ENCODE measurements at places on chromosomes 1 and 21.

- no peak for DNase-seq
These were observed 16.1 kb downstream of the SSU72 start for GRCh38 chr1:1558591-1558990.

- DNase-seq = no peak
These were observed 34.1 kb upstream of the BTG3 start for GRCh38 chr21:17646790-17647189.

DNA sequence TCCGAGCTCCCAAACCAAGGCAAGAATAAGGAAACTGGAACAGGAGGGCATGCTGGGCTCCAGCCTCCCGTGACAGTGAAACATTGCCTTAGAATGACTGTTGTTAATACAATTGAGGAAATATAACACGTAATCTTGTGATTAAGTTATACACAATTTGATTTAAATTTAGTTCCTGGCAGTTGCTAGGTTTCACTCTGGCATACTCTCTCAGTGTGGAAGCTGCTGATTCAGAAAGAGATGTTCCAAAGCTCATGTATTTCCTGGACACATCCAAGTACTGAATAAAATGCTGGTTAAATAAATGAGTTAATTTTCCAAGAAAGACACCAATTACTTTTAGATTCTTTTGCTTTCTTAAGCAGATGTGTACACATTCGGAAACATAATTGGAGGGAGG, 176.1 kb downstream of the GRIK1 start:
- no peak for DNase-seq

DNA sequence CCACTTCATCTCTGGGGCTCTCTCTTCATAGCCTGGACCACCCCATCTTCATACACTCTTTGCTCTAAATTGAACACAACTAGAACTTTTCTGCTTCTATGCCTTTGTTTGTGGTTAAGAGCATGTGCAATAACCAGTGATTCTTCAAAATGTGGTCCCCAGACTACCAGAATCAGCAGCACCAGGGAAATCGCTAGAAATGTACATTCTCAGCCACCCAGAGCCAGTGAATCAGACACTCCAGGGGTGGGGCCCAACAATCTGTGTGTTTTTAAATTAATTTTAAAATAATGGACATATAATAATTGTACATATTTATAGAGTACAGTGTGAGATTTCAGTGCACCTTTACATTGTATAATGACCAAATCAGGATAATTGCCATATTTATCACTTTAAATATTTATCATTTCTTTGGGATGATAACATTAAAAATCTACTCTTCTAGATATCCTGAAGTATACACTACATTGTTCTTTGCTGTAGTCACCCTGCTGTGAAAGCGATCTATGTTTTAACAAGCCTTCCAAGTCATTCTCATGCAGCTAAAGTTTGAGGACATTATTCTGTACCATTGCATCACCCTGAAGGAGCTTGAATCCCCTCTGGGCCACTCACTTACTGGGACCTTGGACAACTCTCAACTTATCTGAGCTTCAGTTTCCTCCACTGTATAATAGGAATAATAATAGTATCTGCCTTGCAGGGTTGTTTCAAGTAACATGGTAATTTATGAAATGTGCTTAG, 10.8 kb downstream of the GRHL3 start:
- no peak for DNase-seq

- DNase-seq = peak; percentile 16
These were observed 520 bp downstream of the TMEM201 start for GRCh38 chr1:9589144-9589718.

GRCh38 chr1:82091729-82092128, 291.0 kb downstream of the ADGRL2 start:
- no peak for DNase-seq

DNA sequence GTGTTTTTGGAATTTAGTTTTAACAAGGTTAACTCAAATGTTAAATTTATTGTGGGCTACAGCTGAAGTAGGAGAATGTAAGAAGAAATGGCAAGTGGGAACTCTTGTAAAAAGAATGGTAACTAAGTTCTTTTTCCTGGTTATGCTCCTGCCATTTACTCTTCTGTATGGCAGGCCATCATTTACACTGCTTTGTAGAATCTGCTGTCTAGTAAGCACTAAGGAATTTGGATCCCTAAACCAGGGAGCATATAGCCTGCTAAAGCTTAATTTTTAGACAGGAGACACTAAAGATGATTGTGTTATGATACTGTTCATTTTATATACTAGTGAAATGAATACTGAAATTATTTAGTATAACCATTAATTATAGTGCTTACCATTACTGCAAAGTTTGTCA, 85.3 kb downstream of the CAMTA1 start:
- no peak for DNase-seq

GRCh38 chr1:94792473-94793295, 27.5 kb upstream of the SLC44A3 start:
- peak; percentile 88 for DNase-seq

- DNase-seq = no peak
These were observed 1502.5 kb downstream of the KCNT2 start for GRCh38 chr1:195105773-195106172.

GRCh38 chr1:110196917-110197765, 13.0 kb upstream of the KCNC4 start:
- peak; percentile 41 for DNase-seq

GRCh38 chr1:22025368-22026155, 24.1 kb downstream of the CELA3A start:
- peak; percentile 88 for DNase-seq

DNA sequence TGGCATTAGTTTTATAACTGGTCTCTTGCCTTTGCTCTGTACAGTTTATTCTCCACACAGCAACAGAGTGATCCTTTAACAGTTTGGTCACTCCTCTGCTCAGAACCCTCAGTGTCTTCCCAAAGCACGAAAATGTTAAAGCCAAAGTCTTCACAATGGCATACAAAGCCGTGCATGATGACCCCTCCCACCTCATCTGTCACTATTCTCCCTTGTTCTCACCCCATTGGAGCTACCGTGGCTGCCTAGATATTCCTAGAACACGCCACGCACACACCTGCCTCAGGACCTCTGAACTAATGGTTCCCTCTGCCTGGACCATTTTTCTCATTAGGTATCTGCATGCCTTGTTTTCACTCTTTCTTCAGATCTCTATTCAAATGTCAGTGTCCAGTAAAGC, 8.6 kb upstream of the SEMA4A start:
- DNase-seq = no peak

GRCh38 chr1:92989936-92990583, 28.8 kb upstream of the DIPK1A start:
- DNase-seq = no peak

DNA sequence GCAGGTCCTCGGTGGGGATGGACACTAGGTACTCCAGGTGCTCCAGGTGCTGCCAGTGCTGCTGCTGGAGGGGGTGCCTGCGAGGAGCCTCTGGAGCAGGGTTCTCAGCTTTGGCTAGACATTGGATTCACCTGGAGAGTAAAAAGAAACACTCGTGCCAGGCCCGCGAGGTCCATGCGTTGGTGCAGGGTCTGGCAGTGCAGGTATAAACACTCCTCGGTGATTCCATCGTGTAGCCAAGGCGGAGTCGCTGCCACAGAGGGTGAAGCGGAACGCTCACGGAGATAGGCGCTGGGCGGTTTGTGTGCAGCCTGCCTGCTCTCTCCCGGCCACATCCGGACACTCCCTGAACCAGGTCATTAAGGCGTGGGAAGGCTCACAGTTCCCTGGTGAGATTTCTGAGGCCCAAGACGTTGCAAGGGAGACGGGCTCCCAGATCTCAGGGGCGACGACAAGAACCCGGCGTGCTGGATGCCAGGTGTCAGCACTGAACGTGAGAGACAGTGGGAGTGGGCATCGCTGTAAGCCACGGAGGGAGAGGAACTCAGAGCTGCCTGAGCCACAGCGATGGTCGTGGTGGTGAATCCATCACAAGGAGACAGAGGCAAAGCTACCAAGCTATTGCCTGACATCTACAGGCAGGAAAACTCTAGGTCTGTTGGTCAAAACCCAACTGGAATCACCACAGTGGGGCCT, 17.2 kb upstream of the SUMO3 start:
- no peak for DNase-seq

DNA sequence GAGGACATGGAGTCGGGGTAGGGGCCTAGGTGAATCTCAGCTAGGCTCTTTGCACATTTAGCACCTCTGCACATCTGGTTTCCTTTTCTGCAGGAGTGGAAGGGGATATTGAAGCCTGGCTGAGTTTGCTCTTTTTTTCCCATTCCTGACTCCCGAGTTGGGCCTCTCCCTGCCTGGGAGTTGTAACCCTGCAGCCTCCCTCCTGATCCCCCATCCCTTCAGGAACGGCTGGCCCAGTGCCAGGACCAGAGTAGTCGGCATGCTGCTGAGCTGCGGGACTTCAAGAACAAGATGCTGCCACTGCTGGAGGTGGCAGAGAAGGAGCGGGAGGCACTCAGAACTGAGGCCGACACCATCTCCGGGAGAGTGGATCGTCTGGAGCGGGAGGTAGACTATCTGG, 836 bp downstream of the OLFML3 start:
- no peak for DNase-seq

- DNase-seq = no peak
These were observed 35.9 kb downstream of the URB1 start for GRCh38 chr21:32356874-32357395.

GRCh38 chr1:56034222-56034621, 545.1 kb downstream of the PLPP3 start:
- DNase-seq = no peak

DNA sequence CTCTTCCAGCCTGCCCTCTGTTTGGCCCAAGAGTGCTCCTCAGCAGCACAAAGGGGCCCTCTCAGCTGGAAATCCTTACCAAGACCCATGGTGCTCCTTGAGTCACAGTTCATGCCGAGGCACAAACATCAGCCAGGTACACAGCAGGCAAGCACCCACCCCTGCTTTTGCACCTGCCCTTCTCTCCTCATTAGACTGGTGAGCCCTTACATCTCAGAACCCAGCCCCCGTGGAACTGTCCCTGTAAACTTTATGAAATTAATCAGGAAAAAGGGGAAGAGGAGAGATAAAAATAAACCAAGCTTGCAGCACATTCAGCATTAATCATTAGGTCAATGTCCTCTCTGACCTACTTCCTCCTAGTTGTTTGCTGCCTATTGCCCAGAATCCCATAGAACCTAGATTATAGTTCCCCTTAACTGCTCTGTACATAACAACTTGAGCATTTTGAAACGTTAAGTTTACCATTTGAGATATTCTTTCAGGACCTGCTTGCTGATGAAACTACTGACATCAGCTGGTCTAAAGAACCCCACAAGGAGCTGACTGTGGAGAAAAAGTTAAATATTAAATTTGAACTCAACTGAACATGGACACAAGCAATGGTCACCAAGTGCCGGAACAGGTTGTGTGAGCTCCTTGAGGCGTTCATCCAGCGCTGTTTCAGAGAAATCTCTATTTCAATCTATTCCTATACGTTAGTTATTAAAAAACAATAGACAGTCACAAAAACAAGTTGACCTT, 738.4 kb downstream of the MATN1 start:
- DNase-seq = peak; percentile 94

GRCh38 chr1:234775477-234776246, 165.7 kb upstream of the IRF2BP2 start:
- DNase-seq = peak; percentile 91

GRCh38 chr1:32917521-32917920, 16.3 kb upstream of the TMEM54 start:
- no peak for DNase-seq

DNA sequence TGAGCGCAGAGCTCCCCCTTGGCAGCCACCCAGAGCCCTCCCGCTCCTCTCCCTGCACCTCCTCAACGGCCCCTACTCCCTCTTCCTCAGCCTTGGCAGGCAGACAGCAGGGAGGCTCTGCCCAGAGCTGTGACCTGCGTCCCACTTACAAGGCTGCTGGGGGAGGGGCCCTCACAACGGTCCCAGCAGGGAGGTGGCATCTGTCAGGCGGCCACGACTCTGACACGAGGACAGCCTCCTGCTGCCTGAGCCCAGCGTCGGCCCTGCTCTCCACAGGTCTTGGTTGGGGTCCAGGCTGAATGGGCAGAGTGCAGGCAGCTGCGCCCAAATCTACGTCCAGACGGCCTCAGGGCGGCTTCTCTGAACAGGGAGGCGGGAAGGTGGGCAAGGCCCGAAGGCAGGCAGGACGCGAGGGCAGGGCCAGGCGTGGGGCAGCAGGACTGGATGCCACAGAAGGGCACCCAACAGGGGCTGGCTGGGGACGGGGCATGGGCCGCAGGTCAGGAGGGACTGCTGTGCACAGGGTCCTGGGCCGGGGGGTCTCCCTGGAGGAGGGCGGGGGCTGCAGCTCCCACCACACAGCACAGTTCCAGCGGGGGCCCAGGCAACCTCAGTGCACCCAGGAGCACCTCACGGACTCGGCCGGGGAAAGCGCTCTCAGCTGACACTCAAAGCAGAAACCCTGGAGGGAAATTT, 7.5 kb downstream of the SLC19A1 start:
- DNase-seq = peak; percentile 15

DNA sequence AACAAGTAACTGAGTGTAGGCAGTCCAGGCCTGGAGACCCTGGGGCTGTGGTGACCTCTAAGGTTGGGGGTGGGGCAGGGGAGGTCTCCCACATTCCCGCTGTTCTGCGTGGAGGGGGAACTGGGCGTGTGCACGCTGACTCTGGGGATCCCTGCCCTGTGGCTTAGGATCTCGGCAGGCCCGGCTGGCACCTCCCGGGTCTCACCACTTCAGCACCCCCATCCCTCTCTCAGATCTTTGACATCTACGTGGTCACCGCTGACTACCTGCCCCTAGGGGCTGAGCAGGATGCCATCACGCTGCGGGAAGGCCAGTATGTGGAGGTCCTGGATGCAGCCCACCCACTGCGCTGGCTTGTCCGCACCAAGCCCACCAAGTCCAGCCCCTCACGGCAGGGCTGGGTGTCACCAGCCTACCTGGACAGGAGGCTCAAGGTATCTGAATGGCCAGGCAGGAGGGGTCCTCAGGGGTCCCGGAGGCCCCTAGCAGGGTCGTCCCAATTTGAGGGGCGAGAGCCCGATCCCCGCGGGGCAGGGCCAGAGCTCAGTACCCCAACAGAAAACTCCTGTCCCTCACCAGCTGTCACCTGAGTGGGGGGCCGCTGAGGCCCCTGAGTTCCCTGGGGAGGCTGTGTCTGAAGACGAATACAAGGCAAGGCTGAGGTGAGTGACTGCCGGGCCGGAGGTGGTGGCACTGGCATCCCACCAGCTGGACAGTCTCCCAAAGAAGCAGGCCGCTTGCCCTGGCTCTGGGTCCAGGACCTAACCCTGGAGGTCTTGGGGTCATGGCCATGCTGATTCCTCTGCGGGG, 68.7 kb downstream of the TRIM11 start:
- DNase-seq = no peak

GRCh38 chr1:23701310-23701709, 9.7 kb downstream of the RPL11 start:
- no peak for DNase-seq

GRCh38 chr1:84701376-84701775, 11.1 kb upstream of the SSX2IP start:
- DNase-seq = no peak

GRCh38 chr1:119634016-119634415, 14.1 kb downstream of the ZNF697 start:
- no peak for DNase-seq

DNA sequence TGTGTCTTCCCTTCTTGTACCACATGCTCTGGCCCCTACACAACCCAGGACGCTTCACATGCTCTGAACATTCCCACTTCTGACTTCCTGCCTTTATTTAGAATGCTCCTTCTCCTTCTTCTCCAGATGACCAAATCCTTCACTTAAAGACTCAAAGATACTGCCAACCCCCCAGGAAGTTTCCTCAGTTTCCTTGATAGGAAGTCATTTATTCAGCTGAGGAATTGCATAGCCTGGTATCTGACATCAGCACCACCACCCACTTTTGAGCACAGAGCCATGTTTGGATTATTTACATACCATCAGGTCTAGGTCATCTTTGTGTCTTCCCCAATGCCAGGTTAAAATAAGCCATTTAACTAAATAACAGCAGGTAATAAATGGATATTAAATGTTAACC, 42.4 kb downstream of the GFI1 start:
- no peak for DNase-seq

Data from inflammatory macrophage (primary cell).